ENCODE measurements at places on chromosomes 5 and 9. TPM values are rescaled to one million over a fixed set of nuclear protein-coding genes. Genes with fewer than 3 reads are reported as not detected.

DNA sequence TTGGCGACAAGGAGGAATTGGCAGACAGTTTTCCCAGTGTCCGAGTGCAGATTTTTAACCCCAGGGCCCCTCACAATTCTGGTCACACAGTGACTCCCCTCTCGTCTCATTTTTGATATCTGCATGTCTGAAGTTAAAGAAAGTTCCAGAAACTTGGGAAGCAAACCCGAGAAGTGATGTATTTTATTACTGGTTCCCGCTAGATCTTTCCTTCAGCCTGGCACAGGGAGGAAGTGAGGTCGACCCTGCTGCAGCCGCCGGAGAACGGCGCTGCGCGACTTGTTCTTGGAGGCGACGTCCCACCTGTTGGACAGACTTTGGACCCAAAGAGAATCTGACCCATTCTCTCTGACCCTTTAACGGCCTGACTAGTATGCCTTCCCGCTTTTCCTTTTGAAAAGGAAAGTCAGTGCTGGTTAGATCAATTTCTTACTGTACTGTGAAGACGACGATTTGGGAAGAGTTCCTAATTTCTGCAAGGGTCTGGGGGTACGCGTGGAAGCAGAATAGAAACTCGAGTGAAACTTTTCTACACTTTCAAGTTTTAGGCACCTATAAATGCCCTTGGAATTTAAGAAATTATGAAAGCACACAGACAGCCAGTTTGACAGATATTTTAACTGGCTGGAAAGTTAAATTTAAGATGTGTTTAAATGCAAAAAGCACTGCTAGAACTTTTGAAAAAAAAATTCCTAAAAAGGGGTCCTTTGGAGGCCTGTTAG is 744 bp downstream of the OTULIN start:
- DNase-seq, result peak; percentile 43

- DNase-seq, result no peak
Measured at GRCh38 chr5:40911266-40911665, 2.0 kb downstream of the C7 start.

GRCh38 chr9:135968083-135968476 is 6.9 kb upstream of the UBAC1 start:
- DNase-seq, result no peak

- DNase-seq, result no peak
Measured at GRCh38 chr9:92297611-92298010, 4.1 kb upstream of the IARS1 start.

DNA sequence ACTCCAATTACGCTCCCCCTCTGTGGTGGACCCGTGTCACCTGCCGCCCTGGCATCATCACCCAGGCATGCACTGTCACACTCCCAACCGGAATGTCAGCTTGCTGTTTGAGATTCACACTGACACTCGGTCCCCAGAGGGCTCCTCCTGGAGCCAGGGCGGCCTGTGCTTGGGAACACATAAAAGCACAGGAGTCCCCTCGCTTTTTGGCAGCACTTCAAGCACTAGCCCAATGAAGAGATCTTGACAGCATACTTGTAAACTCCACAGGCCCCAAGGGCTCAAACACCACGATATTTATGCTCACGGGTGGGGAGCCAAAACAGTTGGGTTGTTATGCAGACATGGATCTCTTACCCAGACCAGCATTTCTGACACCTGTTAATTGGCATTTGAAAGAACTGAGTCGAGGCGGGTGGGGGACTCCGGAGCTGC is 90.8 kb upstream of the EGFLAM start:
- no peak for DNase-seq

GRCh38 chr5:167633931-167634341 is 657.5 kb upstream of the WWC1 start:
- DNase-seq, result no peak

DNA sequence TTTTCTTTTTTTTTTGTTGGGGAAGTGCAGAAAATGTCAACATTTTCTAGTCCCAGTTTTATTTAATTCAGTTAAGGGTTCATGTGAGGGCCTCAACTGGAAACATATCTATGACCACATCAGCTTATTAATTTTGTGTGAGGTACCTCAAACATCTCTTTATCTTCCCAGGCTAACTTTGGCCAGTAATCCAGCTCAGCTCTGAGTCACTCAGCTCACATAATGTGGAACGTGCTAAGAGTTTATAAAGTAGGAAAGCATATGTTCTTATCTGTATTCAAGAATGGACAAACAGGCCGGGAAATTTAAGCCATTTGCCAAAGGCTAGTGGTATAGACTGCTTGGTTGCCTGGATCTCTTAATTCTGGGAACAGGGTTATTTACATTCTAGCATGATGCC is 118.4 kb downstream of the INSYN2B start:
- no peak for DNase-seq

DNA sequence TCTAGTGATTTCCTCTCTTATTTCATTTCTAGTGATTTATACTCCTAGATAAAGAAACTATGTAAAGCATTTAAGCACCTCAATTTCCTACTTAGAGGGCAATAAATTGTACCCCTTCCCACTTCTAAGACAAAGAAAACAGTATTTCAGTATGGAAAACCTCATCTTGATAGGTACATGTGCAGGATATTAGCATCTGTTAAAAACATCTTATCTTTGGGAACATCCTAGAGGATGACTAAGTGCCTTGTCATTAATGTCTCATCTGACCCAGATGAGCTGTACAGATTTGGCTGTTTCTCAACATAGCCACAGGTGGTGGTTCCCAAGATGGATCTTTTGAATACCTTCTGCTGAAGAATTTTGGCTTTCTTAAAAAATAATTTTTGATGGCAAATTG is 5.7 kb downstream of the MEGF10 start:
- no peak for DNase-seq

DNA sequence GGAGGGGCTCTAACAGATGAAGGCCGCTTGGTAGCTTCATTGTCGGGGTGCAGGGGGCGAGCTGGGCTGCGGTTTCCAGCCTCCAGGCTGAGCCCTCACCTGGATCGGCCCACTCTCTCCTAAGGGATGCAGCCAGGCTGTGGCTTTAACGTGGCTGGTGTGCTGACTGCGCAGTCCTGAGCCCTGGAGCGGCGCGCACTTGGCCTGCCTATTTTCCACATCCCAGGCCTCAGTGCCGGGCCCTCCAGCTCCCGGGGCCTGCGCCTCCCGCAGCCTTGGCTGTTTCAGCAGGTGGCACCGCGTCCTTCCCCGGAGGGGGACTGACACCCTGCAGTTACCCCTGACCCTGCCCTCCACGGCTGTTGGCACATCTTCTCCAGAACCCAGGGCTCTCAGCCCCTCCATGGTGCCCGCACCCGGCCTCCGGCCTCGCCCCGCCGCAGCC is 1.4 kb downstream of the RNU6ATAC start:
- DNase-seq, result no peak

DNA sequence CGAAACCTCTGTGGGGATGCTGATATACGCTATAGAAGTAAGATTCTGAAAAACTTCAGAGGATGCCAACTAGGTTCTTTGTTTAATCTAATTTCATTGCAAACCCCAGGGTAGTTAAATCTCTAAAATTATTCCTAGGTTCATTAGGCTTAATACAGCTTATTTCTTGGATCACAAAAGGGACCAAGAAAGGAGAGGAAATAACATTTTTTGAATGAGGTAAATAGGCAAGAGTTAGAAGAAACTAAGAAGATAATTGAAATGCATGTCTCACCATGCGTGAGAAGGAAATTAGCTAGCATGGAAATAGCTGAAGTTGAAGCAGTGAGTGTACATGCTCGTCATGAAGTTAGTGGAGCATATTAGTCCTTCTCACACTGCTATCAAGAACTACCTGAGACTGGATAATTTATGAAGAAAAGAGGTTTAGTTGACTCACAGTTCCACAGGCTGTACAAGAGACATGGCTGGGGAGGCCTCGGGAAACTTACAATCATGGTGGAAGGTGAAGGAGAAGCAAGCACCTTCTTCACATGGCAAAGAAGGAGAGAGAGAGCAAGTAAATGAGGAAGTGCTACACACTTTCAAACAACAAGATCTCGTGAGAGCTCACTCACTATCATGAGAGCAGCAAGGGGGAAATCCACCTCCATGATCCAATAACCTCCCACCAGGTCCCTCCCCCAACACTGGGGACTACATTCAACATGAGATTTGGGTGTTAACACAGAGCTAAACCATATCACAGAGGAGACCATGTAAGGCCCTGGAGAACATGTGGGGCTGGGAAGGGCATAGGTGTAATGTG is 125.1 kb upstream of the OSMR start:
- DNase-seq, result no peak

- DNase-seq, result no peak
Measured at GRCh38 chr5:65327582-65327981, 154.1 kb downstream of the ADAMTS6 start.

GRCh38 chr5:120655828-120656435 is 191.8 kb downstream of the PRR16 start:
- peak; percentile 12 for DNase-seq

- DNase-seq, result no peak
Measured at GRCh38 chr5:178469975-178470759, 120.0 kb downstream of the COL23A1 start.

- no peak for DNase-seq
Measured at GRCh38 chr9:73037613-73038012, 84.8 kb upstream of the ALDH1A1 start.

DNA sequence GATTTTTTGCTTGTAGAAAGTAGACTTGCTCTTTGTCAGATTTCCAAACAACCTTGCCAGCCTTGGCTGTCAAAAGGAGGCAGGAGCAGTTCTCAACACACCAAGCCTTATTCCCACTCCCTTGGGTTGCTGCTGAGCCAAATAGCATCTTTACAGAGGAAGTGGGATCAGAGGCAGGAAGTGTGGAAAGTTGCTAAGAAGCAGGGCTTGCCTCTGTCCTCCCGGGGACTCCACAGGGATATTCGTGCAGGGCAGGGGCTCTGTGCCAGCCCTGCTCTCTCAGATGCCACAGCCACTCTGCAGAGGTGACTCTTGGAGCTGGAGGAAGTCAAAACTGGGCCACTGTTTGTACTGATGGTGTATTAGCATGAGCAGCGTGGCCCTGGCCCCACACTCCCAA is 24.3 kb downstream of the PTPDC1 start:
- no peak for DNase-seq

Gene C5
- 2.7 TPM for total RNA-seq

Gene HTR1A
- not detected for total RNA-seq

Gene OGN
- total RNA-seq, result not detected

Gene AK6
- 87.0 TPM for total RNA-seq

Gene DMRT2
- total RNA-seq, result 0.24 TPM

Gene MLLT3
- total RNA-seq, result 34.0 TPM

Gene GPR151
- total RNA-seq, result not detected

Gene SPINK13
- total RNA-seq, result not detected
